ENCODE measurements at places on chromosomes 1 and 21.

DNA sequence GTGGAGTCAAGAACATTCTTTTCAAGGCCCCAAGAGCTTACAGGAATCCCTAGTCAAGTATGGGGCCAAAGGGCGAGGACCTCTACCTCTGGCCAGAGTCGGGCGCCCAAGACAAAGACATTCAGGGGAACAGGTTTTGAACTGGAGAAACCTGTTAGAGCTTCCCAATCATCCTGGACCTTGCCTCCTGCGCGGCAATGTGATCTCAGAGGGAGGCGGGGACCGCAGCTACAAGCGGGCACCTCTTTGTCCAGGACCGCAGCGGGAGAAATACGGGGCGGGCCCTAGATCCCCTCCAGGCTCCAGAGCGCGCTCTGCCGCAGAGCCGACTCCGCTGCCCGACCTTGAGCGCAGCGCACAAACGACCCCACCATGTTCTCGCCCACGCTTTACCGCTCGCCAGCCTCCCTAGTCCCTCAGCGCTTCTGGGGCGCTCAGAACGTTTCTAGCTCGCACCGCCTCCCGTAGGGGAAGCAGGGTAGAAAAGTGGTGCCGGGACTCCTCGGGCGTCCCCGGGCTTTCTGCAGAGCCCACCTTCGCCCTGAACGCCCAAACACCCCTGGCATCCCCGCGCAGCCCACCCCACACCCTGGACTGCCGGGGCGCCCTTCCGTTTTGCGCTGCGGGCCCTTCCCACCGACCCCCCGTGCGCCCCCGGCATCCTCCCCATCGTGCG lies 28.1 kb downstream of the RABIF start:
- DNase-seq: peak; percentile 70

DNA sequence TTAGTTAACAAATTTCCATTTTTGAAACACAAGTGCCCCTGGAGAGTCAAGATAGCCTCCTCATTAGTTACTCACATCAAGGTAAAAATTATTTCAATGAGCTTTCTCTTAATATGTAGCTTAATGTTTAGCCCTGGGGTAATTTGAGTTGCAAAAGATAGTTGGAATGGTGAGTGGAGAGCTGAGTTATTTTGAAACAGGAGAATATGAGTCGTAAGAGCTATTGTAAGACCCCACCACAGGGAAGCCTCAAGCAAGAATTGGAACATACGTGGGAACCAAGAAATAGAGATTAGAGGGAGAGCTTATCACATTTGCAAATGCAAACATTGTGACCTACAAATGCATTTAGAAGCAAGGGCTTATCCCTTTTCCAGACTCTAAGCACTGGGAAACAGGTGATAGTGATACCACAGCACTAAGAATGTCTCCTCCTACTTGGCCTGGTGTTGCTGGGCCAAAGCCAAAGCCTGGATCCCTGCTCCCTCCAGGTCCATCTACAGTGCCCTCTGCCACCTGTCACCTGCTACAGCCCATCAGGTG lies 635.1 kb downstream of the PTPRC start:
- no peak for DNase-seq

- no peak for DNase-seq
Observed at GRCh38 chr1:177431123-177431522, 260.4 kb downstream of the BRINP2 start.

- peak; percentile 67 for DNase-seq
Observed at GRCh38 chr21:34022627-34023335, 50.6 kb upstream of the MRPS6 start.

GRCh38 chr1:222610728-222611127 lies 7.2 kb upstream of the MIA3 start:
- DNase-seq: no peak

GRCh38 chr1:17594690-17595601 lies 55.4 kb downstream of the ARHGEF10L start:
- DNase-seq: no peak

- DNase-seq: no peak
Observed at GRCh38 chr1:18922319-18922726, 20.0 kb upstream of the ALDH4A1 start.

DNA sequence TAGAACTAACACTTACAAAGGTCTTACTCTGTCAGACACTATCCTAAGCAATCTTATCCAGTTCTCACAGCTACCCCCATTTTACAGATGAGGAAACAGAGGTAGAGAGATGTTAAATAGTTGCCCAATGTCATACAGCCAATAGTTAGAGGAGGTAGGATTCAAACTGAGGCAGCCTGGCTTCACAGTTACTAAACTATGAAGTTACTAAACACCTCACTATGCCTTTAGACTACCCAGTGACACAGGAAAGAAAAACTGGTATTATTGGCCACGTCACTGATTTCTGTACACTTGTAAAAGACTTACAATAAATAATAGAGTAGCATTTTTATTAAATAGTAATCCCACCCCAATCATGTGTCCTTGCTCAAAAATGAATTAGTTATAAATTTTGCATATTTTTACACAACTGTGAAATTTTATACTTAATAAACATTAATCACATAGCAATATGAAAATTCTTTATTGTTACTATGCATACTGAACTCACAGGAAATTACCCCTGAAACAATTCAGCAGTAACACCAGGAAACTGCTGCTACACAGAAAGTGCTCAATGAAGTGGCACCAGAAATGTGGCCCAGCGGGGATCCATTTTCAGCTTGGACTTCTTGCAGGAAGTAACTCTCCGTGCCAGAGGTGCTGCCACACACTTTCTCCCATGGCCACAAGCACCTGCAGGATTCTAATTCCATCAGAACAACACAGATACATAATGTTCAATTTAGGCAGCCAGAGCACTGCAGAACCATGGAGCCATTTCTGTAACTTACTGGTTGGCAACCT lies 69.4 kb downstream of the VAV3 start:
- DNase-seq: no peak

Data from activated CD8-positive, alpha-beta memory T cell treated with anti-CD3 and anti-CD28 coated beads for 24 hours (primary cell).